ENCODE measurements at places on chromosomes 6 and 20.

DNA sequence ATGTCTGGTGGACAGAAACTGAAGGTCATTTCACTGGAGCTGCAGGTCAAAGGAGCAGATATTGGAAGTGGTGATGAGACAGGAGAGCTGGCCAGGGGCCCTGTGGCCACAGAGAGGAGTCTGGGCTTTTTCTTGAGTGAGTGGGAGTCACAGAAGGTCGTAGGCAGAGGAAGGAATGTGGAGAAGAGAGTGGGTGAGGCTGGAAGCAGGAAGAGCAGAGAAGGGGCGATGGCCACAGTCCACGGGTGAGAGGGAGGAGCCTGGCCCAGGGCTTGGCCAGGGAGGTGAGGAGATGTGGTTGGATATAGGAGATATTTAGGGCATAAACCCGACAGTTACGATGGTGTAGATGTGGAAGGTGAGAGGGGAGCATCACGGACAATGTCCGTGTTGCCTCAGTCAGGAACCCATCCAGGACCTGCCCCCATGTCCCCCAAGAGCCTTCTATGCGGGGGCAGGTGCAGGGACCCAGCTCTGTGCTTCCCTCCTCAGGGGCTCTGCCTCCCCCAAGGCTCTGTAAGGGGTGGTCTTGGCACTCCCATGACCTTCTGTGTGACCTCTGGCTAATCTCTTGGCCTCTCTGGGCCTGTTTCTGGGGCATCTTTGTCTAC is 150.5 kb upstream of the PTPN1 start:
- DNase-seq = no peak

- DNase-seq = no peak
These were observed 81.5 kb downstream of the SULF2 start for GRCh38 chr20:47703748-47704147.

GRCh38 chr6:15547400-15547799 is 115.4 kb downstream of the DTNBP1 start:
- no peak for DNase-seq

DNA sequence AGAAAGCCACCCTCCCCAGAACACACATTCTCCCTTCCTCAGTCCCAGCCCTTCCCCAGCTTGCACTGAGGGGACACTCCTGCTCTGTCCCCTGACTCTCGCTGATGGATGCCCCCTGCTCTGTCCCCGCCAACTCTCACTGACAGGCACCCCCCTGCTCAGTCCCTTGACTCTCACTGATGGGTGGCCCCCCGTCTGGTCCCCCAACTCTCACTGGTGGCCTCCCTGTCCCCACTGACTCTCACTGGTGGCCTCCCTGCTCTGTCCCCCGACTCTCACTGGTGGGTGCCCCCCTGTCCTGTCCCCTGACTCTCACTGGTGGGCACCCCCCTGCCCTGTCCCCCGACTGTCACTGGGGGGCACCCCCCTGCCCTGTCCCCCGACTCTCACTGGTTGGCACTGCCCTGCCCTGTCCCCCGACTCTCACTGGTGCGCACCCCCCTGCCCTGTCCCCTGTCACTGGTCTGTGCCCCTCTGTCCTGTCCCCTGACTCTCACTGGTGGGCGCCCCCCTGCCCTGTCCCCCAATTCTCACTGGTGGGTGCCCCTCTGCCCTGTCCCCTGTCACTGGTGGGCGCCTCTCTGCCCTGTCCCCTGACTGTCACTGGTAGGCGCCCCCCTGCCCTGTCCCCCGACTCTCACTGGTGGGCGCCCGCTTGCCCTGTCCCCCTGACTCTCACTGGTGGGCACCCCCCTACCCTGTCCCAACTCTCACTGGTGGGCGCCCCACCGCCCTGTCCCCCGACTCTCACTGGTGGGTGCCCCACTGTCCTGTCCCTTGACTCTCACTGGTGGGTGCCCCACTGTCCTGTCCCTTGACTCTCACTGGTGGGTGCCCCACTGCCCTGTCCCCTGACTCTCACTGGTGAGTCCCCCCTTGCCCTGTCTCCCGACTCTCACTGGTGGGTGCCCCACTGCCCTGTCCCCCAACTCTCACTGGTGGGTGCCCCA is 60.9 kb downstream of the GINS1 start:
- DNase-seq = no peak

All from thyroid gland (tissue), 4 donors.